Frontal cortex (tissue), 4 donors: ENCODE measurements at places on chromosomes 5 and 9. TPM values are rescaled to one million over a fixed set of nuclear protein-coding genes. Genes with fewer than 3 reads are reported as not detected.
A peak's percentile ranks its signal among the peaks of the same experiment; 100 is the strongest.

The NMUR2 gene
- not detected for total RNA-seq

The CSF1R gene
- total RNA-seq: 5.3 TPM

The UBE2QL1 gene
- 39.1 TPM for total RNA-seq

The INSL6 gene
- not detected for total RNA-seq

The IRGM gene
- total RNA-seq: not detected

The IFNA21 gene
- not detected for total RNA-seq

The EGFL7 gene
- total RNA-seq: 12.6 TPM

The PCDHGA4 gene
- 5.7 TPM for total RNA-seq

The ADAMTS12 gene
- total RNA-seq: 1.2 TPM

The PAEP gene
- total RNA-seq: not detected

The HEMGN gene
- 3.7 TPM for total RNA-seq

The C7 gene
- total RNA-seq: 8.2 TPM

The LVRN gene
- 1.6 TPM for total RNA-seq

The TAF11L10 gene
- not detected for total RNA-seq

The TMEM252 gene
- not detected for total RNA-seq

DNA sequence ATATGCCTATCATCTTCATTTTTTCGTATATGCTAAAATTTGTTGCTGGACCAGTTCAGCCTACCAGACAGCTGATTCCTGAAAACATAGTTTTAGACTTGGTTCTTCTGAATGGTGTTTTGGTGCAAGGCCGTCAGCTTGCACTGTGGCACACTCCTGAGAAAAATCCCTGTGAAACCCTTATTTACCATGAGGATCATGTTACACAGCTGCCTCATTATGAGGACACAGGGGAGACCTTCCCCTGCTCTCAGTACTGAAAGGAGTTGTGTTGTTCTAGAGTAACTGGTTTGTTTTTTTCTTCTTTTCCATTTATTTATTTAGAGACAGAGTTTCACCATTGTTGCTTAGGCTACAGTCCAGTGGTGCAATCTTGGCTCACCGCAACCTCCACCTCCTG lies 37.6 kb downstream of the MAST4 start:
- no peak for DNase-seq

DNA sequence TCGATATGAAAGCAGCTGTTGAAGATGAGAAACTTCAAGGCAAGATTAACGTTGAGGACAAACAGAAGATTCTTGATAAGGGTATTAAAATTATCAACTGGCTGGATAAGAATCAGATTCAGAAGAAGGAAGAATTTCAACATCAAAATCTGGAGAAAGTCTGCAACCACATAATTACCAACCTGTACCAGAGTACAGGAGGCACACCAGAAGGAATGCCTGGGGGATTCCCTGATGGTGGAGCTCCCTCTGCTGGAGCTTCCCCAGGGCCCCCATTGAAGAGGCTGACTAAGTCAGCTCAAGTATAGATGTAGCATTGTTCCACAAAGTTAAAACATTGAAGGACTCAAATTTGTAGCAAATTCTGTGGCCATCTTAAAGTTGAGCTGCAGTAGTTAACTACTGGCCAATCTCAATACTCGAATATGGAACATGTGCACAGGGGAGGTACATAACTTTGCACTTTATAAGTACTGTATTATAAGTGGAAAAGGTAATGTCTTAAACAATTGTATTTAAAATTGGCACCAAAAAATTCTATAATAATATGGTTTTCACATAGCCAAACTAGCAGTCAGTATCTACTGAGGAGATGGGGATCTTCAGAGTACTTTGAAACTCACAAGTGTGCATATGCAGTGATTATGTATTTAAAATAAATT lies 237.5 kb downstream of the CHSY3 start:
- no peak for DNase-seq

DNA sequence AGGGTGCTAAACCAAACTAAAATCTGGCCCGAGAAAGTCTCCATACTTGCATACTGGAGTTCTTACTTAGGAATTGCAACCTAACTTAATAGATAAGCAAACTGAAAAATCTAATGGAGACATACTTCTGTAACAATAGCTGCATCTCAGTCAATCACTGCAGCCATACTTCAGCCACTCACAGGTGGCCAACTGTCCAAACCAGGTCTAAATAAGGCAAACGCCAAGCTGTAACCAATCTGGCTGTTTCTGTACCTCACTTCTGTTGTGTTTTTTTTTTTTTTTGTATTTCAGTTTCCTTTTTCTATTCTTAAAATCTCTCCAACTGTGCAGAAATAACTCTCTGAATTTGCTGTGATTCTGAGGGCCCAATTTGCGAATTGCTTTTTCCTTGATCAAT lies 4.4 kb upstream of the NDUFB6 start:
- DNase-seq: no peak

GRCh38 chr5:150014456-150014855 lies 13.9 kb downstream of the HMGXB3 start:
- no peak for DNase-seq

DNA sequence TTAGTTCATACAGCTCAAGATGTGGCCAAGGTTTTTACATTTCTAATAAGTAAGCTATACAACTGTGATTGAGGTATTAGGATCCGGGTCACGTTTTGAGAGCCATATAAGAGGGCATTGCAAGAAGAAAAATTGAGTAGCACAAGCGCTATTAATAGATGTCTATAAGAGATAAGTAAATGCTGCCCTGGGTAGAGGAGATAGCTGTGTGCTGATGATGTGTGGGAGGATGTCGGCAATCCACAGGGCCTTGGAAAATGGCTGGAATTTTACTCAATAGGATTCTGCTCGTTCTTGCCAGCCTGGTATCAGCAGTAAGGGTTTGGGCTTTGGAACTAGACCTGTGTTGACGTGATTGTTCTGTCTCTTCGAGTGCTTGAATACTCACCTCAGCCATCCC lies 41.6 kb downstream of the CSF1R start:
- no peak for DNase-seq

GRCh38 chr9:126023962-126024361 lies 276.8 kb downstream of the PBX3 start:
- DNase-seq: no peak

GRCh38 chr9:133960568-133961129 lies 31.5 kb downstream of the VAV2 start:
- no peak for DNase-seq

DNA sequence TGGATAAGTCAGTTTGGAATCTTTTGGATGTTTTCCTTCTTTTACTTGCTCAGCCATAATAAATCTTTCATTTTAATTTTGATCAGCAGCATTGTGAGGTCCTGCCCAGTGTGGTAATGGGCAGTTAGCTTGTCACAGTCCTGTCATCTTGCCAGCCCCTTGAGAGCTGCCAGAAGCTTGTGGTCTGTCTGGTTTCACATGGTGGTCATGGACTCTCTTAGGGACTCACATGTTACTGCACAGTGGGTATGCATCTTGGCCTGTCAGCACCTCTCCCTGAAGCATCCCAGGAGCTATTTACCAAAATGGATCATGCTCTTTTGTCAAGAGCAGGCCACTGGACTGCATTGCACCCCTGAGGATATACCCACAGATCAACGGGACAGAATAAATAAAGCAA lies 60.3 kb downstream of the DAPK1 start:
- no peak for DNase-seq

- DNase-seq: no peak
These were observed 83.3 kb downstream of the PRRT1B start for GRCh38 chr9:131628459-131629225.

DNA sequence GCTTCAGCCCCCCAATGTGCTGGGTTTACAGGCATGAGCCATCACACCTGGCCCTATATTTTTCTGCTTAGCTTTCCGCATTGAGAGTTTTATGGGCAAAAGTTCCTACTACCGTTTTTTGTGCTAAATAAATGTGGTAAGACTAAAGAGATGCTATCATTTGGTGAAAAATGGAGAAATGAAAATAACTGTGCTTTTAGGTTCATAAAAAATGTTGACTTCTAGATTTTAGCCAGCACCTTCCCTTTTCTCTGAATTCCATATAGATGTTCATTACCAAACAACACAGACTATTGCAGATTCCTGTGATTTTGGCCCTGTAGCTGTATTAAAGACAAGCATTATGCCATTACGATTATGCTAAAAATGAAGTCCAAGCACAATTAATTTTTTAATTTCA lies 72.0 kb upstream of the CTSL start:
- DNase-seq: no peak

DNA sequence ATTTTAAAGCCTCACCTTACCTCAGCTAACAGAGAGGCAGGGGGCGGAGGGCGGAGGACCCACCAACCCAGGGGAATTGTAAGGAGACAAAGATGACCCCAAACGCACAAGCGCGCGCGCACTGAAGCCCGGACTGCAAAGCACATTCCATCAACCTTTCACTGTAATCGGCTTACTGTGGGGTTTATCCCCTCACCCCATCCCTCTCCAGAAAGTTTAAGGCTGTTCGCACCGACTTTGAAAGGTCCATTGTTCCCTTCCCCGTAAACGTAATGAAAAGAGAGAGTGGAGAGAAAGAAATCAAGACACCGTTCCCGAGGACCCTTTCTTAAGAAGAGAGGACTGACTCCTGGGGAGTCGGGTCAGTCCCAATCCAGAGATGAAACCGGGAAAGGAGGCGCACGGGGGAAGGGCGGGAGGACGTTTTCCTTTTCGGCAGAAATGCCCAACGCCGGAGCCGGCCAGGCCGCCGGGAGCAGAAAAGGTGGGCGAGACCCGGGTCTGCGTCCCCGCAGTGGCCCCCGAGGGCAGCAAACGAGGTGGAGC lies 464 bp downstream of the CEMIP2 start:
- DNase-seq: no peak

- no peak for DNase-seq
These were observed 30.5 kb upstream of the TARS1 start for GRCh38 chr5:33410221-33410620.

DNA sequence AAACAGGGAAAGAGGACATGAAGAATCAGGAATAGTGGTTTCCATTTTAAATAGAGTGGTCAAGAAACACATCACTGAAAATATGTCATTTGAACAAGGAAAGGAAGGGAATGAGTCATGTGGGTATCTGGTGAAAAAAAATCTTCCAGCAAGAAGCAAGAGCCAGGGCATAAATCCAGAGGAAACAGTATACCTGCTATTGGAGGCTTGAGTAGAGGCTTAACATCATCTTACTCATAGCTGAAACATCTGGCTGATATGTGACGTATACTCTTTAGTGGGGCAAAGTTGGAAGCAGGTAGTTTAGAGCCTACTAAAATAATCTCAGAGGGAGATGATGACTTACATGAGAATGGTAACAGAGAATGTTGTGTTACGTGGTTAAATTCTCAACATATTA lies 517.2 kb downstream of the CAAP1 start:
- DNase-seq: no peak

GRCh38 chr9:134533850-134534588 lies 107.6 kb upstream of the COL5A1 start:
- DNase-seq: peak; percentile 58

DNA sequence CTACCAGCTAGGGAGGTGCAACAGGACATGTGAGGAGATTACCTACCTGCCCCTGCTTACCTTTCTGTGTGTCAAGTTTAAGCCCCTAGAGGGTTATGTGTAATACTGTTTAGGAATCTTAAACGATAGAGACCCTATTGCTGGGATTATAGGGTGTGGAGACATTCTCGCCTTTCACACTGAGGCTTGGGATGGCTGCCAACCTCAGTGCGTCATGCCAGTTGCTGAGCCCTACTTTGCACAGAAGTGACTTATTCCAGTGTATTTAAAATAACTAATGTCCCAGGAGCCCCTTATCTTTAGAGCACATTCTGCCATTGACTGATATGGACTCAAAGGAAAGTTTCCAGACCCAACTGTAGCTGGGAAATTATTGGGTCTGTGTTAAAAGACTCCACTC lies 76.6 kb upstream of the XPA start:
- no peak for DNase-seq

GRCh38 chr9:131485728-131486422 lies 16.8 kb upstream of the POMT1 start:
- DNase-seq: no peak

DNA sequence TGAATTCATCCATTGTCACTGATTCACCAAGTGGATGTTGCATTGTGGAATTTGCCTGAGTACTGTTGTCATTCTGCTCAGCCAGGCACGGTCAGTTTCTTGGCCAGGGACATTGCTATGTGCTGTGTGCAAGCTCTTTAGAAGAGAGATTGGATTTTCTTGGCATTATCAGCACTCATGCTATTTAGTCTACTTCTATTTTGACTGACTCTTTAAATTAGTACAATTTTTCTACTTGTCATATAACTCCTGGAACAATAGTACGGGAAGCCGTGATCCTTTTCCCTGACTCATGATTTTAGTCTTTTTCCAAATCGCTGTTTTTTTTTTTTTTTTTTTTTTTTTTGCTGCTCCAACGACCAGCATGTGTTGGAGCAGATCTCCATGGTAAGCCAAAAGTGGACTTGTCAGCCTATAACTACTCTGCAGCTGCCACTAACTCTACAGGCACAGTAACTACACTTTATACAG lies 129.7 kb downstream of the CDC42SE2 start:
- no peak for DNase-seq

GRCh38 chr5:61401726-61402125 lies 69.7 kb downstream of the ZSWIM6 start:
- DNase-seq: no peak

DNA sequence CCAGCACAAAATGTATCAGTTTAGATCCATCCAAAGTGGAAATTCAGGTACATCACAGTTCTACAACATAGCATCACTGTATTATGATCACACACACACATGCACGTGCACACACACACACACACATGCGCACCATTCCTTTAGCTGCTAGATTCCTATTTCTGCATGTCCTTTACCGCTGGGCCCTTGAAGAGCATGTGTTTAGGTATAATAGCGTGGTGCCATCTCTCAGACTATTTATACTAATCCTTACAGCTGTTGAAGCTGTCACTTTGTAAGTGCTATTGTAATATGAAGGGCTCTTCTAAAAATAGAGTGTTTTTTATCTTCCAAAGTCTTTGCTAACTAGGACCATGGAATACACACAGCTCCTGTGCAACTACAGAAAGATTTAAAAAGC lies 308.8 kb upstream of the TRPC7 start:
- no peak for DNase-seq

DNA sequence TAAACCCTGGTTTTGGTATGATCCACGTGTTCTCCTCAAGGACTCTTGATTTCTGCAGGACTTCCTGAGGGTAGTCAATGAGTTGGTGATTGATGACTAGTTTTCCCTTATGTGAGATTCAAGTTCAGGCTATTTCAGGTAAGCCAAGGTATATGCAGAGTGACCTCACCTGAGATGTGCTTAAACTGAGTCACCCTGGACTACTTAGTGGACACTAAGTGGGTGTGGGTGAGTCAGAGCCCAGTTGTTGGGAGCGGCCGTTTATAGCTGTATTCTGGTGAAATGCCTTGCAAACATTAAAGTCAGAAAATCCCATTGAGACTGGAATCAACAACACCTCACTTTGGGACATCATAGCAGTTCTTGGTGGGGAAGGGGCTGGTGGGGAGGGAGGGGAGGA lies 62.9 kb downstream of the SLC28A3 start:
- DNase-seq: no peak

DNA sequence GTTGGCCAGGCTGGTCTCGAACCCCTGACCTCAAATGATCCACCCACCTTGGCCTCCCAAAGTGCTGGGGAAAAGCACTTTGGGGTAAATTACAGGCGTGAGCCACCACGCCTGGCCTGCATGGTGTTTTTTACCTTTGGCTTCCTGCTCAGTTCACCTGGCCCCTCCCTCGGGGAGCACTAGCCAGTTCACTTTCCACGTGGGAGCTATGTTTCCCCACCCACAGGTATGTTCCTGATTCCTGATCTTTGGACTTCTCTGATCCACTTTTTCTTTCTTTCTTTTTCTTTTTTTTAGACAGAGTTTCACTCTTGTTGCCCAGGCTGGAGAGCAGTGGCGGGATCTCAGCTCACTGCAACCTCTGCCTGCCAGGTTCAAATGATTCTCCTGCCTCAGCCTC lies 15.8 kb downstream of the DAB2IP start:
- no peak for DNase-seq

GRCh38 chr5:126138281-126138931 lies 284.8 kb upstream of the GRAMD2B start:
- DNase-seq: no peak
